ENCODE measurements at places on chromosomes 11 and 22.
A peak's percentile ranks its signal among the peaks of the same experiment; 100 is the strongest.

DNA sequence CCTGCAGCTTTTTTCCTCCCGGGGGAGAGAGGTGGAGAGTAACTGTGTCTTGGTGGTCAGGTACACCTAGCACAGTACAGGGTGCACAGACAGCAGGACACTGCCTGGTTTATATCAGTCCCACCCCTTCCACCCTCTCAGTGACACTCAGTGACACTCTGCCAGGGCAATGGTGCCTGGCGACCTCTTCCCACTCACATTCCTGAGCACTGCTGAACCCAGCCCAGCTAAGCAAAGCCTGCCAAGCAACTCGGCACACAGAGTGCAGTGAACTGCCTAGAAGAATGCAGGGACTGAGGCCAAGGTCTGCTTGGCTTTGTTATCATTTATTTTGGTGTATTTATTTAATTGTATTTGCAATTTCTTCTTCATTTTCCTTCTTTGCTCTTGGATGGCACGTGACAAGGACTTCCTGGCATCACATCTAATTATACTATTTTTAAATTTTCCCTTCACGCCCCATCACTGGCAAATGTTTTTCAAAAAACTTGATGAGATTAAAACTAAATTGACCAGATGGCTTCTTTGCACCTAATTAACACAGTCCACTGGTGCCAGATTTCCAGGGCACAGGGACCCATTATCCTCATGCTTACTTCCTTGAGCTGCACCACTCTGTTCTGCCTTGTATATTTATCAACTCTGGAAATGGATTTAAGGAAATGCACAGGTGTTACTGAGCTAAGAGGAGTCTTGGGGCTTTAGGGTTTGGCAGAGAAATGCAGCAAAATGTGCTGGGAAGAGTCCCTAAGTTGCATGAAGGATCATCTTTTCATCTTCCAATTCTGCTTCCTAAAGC is 205.6 kb downstream of the ADAMTS15 start:
- no peak for DNase-seq

GRCh38 chr11:15852179-15852578 is 504.2 kb downstream of the SOX6 start:
- DNase-seq, result no peak

GRCh38 chr11:104343578-104343977 is 179.6 kb upstream of the PDGFD start:
- DNase-seq, result no peak

DNA sequence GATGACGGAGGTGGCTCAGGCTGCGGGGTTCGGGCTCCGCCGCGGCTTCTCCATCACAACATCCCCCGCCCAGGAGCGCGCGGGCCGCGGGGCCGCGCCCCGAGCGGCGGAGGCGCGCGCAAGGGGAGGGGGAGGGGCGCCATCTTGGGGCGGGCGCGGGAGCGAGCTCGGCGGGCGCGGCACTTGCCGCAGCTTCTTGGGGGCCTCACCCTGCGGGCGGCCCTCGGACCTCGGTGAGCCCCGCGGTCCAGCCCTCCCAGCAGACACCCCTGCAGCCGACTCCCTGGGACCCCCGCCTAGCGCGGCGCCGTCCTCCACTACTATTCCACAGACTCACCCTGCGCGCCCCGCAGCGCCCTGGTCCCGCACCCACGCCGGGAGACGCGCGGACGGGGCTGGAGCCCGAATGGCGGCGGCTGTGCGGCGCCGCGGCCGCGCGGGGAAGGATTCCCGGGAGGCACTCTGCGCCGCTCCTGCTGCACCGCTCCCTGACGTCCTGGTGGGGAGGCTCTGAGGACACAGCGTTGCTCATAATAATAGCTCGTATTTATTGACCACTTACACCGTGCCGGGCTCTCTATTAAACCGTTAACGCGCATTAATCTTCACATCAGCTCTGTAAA is at the start of gene APBB1:
APBB1 (minus strand) TSS at position 86 of the 623 bp plus-strand sequence. CDS start 7,747 bp downstream, outside the sequence.
- DNase-seq, result peak; percentile 57

- peak; percentile 58 for DNase-seq
Measured at GRCh38 chr22:44080936-44081861, 57.1 kb downstream of the PARVB start.

DNA sequence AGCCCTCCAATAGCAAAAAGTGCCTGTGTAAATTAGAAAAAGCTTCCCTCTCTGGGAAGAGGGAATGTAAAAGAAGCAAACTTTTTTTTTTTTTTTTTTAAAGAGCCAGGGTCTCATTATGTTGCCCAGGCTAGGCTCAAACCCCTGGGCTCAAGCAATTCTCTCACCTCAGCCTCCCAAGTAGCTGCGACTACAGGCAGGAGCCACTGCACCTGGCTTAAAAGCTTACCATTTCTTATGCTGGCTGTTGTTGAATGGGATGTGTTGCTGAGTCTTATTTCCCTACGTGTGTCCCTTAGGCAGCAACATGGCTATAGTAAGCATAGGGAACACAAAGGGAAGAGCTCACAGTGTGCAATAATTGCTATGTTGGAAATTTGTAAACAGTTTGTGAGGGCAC is 225.5 kb upstream of the CCDC90B start:
- no peak for DNase-seq

GRCh38 chr11:119964136-119965025 is 173.5 kb downstream of the TRIM29 start:
- no peak for DNase-seq

DNA sequence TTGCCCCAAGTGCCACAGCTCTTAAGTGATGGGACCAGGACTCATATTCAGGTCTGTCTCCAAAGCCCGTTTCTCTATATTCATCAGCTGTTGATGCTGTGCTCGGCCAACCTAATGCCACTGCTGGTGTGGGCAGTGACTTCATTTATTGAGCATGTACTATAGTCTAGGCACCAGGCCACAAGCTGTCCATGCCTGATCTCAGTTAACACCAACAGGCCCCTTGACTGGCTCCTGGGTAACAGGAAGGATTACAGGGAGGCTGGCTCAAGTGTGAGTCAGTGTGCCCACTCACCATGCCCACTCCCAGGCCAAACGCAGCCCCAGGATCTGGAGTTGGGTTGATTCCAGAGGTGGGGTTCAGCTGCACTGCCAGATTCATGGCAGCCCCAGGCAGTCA is 8.6 kb upstream of the CRYBB2 start:
- no peak for DNase-seq

DNA sequence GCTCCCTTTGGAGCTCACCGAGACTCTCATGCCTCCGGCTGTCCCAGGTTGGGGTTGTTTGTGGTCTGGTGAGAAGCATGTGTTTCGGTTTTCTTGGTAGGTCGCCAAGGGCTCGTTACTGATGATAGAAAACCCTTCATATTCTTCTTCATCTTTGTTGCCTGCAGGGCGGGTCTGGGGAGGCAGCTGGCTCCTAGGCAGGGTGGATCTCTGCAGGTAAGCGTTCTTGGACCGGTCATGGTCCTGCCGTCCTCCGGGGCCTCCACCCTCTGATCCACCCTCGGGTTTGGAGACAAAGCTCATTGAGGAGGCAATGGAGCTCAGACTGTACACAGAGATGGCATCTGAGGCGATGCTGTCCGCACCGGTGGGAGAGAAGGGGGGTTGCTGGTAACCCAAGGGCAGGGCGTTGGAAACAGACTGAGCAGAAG is 64.3 kb upstream of the PITPNB start:
- DNase-seq, result no peak

- DNase-seq, result no peak
Measured at GRCh38 chr22:46846832-46847355, 84.4 kb downstream of the TBC1D22A start.

DNA sequence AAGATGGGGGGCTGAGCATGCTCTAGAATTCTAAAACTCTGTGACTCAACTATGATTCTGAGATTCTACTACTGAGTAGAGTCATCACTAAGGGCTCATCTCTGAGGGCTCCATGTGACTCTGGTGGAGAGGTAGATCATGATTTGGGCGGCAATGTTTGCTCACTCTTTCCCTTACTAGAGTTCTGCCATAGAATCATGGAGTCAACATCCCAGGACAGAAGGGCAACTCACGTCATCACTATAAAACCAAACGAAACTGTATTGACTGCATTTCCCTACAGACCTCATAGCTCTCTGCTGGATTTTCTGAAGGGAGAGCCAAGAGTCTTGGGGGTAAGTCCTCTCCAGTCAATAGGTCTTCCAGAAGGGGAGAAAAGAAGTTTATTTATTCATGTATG is at the start of gene MS4A14:
MS4A14 (plus strand) TSS at position 78 of the 400 bp plus-strand sequence; CDS start at position 198, 120 bp downstream.
- peak; percentile 1 for DNase-seq

- no peak for DNase-seq
Measured at GRCh38 chr22:49770547-49771265, 57.0 kb downstream of the BRD1 start.

DNA sequence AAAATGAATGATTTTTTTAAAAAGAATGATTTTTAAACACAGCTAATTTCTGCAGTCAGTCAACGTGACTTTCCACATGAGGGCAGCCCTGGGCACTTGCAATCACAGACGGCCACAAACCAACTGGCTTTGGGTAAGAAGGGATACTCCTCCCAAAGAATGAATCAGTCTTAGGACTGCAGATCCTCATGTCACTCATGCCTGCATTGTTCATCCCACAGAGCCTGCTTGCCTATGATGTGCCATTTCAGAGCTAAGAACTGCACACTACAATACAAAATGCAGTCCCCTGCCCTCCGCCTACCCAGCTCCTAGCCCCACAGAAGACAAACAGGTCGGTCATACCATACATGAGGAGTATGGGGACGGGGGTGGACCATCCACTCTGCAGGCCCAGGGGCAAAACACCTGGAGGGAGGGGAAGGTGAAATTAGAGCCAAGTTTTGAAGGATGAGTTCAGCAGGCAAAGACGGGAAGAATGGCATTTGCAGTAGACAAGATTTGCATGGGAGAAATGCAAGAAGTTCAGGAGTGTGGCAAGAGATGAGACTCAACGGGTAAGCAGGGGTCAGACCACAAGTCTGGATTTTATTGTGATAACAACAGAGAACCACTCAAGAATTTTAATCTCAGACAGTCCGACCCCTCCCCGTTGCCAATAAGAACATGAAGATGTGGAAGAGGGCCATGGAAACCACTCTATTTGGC is 24.7 kb downstream of the PACSIN2 start:
- DNase-seq, result no peak

DNA sequence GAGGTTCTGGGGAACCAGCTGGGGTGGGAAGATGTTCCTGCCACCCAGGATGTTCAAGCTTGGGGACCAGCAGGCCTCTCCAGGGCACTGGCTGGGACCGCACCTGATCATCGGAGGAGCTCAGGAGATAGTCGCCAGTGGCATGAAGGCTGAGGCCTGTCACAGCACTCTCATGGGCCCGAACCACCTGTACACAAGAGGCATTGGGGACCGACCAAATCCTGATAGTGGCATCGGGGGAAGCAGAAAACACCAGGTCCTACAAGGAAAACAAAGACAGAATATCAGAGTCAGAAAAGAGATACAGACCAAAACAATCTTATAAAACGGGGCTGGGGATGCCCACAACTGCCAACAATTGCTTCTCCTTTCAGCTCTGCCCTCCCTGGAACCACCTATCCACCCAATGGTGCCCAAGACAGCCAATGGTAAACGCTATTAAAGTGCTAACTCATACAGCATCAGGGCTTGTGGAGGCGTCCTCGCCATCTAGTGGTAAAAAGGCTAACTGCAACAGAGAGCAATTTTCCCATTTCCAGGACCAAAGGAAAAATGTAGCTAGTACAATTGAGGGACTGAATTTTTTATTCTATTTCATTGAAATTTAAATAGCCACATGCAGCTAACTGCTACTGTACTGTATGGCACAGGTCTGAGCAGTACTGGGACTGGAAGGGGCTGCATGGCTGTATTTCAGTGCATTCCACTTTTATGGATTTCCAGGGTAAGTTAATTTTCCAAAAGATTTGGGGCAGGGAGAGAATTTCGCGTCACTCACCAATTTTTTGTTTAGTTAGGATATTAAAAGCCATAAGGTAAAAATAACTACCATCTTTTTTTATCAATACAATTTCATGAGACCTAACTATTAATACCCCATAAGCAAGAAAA is 7.1 kb downstream of the PRPF19 start:
- peak; percentile 34 for DNase-seq

GRCh38 chr22:43396934-43397457 is 14.8 kb upstream of the MPPED1 start:
- DNase-seq, result no peak

- DNase-seq, result no peak
Measured at GRCh38 chr11:14898355-14898754, 6.3 kb upstream of the CYP2R1 start.

- DNase-seq, result no peak
Measured at GRCh38 chr11:21343204-21343603, 673.8 kb downstream of the NELL1 start.

DNA sequence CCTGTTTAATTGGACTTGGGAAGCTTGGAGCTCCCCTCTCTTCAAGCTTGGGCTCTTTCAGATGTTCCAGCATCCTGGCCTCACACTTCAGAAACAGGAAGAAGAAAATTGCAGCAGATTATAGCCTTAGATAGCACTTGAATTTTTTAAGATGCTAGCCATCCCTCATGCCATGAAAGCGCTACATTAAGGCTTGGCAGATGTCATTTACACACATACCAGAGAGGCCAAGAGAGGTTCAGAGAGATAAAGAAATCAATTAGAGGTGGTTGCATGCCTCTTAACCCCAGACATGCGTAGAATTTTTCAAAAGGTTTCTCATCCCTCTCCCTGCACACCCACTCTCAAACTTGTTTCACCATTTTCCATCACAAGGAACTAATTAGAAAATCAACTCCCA is 31.9 kb upstream of the DBX1 start:
- no peak for DNase-seq

DNA sequence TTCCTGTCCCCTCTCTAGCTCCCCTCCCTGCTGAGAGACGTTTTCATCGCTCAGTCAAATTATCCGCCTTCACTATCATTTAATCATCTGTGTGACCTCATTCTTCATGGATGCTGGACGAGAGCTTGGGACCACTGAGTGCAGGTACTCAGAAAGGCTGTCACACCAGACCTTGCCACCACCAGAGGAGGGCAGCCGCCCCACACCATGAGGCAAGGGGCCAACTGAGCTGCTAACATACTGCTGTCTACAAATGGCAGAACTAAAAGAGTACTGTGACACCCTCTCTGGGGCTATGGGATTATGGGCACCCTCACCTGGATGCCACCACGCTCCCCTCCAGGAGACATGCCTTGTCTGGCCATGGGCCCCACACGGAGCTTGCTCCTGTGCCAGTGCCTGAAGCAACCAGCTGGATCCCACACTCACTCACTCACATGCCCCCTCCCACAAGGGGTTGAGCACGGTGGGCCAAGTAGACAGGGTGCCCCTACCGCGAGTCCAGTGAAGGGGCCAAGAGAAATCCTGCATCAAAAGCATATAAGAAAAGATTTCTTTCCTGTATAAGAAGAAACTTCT is 670.0 kb upstream of the CCDC90B start:
- DNase-seq, result no peak
